Stimulated activated CD4-positive, alpha-beta T cell treated with anti-CD3 and anti-CD28 coated beads, Interleukin-4, amount 100 ng/mL, for 24 hours (primary cell): ENCODE measurements at places on chromosomes 1 and 21.

- no peak for DNase-seq
These were observed 668.2 kb downstream of the KIF26B start for GRCh38 chr1:245822996-245823395.

- peak; percentile 21 for DNase-seq
These were observed at the start of gene NFIA for GRCh38 chr1:61082311-61083012. Gene NFIA (plus strand): TSS chr1:61082561.

GRCh38 chr1:68180441-68181164, 51.7 kb downstream of the WLS start:
- DNase-seq: no peak

- DNase-seq: no peak
These were observed 6.7 kb upstream of the SAMD11 start for GRCh38 chr1:917076-917459.

GRCh38 chr1:70429219-70429618, 18.2 kb downstream of the CTH start:
- no peak for DNase-seq

GRCh38 chr1:231329483-231329882, 8.2 kb downstream of the EXOC8 start:
- DNase-seq: no peak

DNA sequence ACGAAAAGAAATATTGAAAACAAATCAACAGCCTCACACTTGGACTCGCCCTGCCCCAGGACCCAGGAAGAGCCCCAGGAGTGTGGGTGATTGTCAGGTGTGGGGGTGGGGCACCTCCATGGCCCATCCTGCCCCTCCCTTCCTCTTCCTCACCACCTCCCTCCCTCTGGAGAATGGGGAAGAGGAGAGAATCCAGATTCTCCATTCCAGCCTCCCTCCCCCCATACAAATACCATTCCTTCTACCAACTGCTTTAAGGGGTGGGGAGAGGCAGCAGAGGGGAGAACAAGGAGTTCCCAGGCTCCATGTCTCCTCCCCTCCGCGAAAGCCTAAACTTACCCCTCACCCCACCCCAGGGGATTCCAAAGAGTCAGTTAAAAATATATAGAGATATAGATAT, 36.7 kb downstream of the MEF2D start:
- DNase-seq: no peak

DNA sequence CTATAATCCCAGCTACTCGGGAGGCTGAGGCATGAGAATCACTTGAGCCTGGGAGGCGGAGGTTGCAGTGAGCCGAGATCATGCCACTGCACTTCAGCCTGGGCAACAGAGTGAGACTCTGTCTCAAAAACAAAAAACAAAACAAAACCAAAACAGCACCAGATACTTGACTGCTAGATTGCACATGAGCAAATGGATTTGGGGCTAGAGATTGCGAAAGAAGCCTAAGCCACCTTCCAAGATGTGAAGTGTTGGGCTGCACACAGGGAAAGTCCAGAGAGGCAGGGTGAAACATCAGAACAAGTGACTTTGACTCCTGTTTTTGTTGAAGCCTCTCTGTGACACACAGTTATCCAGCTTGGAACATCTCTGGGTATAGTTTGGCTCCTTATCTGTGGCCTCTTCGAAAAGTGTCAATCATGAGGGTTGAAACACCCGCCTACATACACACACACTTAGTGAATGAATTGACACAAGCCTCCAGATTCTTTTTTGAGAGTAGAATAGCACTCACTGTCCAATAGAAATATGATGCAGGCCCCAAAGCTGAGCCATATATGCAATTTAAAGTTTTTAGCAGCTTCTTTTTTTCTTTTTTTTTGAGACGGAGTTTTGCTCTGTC, 34.2 kb upstream of the GPR137B start:
- DNase-seq: no peak

DNA sequence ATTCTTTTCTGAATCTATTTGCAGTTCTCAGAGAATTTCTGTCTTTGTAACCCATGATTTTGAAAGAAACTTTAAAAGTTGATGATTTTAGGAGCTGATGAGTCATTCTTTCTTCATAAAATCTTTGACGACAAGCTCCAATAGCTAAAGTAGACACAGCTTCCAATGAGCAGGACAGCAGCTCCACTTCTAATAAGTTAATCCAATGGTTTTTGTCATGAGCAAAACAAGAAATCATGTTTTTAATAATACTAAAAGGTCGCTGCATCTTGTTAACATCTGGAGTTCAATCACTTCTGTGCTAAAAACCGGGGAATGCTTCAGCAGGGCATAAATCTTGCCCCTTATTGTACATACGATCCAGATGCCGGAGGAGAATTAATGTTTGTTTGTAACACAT, 48.9 kb upstream of the GORAB start:
- no peak for DNase-seq

GRCh38 chr1:197911857-197912696, 5.1 kb upstream of the LHX9 start:
- DNase-seq: no peak

GRCh38 chr21:32884062-32884461, 112.5 kb upstream of the PAXBP1 start:
- no peak for DNase-seq

DNA sequence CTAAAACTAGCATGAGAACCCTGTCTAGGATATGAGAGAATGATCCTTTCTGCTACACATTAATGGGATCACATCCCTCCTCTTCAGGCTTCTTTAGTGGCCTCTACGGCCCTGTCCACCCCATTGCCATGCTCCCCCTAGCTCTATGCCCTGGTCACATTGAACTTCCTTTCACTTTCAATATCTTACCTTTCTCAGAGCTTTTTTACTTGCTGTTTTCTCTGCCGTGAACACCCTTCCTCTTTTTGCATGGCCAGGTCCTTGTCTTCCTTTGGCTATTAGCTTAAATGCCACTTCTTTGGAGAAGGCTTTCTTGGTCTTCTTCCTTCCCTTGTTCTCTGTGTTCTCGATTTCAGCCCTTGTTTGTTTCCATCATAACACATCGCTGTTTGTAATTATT, 97.4 kb downstream of the GIPC2 start:
- DNase-seq: no peak

GRCh38 chr21:35226968-35227744, 178.1 kb upstream of the RUNX1 start:
- peak; percentile 51 for DNase-seq

GRCh38 chr21:46117586-46118315, 19.8 kb downstream of the COL6A2 start:
- no peak for DNase-seq

DNA sequence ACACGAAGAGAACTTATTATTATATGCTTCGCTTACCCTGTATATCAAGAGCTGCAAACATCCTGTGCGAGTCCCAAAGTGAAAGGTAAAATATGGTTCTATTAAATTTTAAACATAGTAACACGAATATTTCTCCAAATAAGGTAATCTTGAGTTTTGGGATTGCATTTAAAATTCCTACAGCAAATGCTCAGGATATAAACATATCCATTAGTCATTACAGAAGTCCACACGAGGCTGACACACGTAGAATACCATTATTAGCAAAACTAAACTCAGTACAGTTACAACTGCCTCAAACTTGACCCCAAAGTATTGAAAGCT, 282 bp upstream of the LYPLAL1 start:
- DNase-seq: no peak

DNA sequence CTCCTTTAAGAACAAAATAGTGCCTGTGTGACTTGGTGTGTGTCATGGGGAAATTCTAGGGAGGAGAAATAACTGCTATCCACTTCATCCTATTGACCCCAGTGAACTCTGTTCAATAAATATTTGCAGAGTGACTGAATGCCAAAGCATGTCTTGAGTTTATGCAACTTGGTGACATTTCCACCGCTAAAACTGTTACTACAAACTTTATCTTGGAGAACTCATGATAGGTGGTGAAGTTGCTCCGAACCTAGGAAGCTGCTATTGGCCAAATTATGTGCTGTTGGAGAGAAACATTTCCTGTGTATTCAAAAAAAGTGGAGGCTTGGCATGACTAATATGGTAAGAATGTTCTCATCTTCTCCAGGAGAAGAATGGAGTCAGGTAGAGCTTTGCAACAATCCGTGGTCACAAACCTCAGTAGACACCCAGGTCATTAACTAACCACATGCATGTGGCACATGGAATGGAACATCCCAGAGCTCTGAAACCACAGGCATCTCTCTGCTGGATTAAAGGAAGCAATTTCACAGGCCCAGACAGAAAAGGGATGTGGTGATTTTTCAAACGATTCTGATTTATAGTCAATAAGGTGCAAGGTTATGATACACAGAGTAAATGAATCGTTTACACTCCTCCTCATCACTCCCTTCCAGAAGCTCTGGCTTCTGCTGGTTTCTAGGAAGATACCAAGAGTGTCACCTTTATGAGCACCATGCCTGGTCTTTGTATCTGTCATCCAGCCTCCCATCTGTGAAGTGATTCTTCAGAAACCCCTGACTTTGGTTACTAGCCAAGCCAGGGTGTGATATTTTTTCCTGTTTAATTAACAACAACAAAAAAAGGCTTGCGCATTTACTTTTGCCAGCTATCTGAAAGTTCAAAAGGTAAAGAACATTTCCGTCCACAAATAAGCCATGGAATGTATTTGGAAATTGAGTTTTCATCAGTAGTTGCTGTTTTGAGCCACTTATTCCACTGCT, 361.1 kb downstream of the TGFB2 start:
- DNase-seq: no peak

GRCh38 chr1:226722901-226723656, 16.0 kb downstream of the ITPKB start:
- no peak for DNase-seq

GRCh38 chr21:41816583-41817165, 49.8 kb upstream of the RIPK4 start:
- DNase-seq: peak; percentile 60

DNA sequence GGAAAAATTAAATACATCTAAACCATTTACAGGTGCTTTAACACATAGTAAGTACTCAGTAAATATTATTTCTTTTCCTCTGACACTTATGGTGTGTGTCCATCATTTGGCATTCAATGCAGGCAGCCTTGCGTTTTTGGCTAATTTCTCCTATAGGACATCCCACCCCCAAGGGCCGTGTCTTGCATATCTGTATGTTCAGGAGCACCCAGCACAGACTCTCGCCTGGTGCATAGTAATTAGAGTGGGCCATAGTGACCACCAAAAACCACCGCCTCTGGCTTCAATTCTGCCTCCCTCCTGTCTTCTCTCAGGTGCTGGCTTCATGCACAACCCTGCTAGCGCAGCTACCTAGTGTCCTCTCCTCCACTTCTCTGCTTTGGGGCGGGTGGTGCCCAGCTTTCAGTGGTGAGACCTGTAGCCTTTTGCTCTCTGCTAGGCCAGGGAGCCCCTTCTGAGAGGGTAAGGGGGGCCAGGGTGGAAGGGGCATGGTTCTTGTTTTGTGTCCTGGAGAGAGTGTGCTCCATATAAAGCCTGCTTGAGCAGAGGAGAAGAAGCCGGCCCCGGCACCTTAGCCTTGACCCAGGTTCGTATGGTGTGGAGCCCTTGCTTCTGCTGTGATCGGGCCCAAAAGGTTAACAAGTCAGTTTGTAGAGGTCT, 33.4 kb downstream of the BATF3 start:
- DNase-seq: no peak

DNA sequence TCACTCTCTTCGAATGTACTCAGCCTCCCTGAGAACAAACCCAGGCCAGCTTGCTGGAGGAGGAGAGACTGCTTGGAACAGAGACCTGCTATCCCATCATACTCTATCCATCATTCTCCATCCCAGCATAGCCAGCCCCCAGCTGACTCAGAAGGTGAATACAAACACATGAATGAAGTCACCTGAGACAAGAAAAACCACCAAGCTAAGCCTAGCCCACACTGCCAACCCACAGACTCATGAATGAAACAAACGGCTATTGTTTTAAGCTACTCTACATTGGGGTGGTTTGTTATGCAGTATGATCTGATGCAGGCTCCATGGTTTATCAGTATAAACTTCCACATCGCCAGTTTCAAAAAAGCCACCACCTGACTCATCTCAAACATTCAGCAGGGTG, 395.6 kb downstream of the SETD4 start:
- DNase-seq: peak; percentile 10

- DNase-seq: no peak
These were observed 157.3 kb upstream of the LRRC7 start for GRCh38 chr1:69410457-69410850.

DNA sequence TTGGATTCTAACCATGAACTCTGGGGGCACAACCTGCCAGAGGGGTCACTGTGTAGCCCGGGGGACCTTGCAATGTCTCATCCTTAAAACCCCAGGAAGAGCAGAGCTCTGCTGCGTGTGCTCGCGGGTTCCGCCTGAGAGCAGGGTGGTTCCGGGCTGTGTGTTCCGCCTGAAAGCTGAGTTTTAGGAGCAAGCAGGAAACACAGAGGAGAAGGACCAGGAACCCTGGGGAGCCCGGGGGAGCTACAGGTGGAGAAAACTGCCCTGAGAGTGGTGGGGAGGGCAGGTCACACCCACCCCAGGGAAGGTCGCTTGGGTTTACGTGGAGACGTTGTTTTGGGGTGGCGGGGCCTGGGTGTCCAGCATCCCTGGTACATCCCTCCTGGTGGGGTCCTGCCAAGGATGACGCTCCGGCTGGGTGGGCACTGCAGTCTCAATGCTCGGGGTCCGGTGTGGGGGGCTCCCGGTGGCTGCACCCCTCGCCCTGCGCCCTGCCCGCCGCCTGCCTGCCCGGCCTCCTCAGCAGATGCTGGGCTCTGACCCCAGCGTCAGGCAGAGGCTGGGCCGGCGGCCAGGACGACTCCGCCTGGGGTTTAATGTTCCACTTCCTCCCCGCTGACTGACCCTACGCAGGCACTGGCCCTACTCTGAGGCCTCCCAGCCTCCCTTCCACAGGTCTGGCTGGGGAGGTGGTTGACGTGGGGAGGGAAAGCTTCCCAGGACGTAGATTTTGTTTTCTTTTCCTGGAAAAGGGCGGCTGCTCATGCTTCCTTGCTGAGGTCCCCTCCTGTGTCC, 17.3 kb upstream of the C1orf159 start:
- no peak for DNase-seq

- no peak for DNase-seq
These were observed 44.9 kb upstream of the EPHA8 start for GRCh38 chr1:22518379-22518778.

DNA sequence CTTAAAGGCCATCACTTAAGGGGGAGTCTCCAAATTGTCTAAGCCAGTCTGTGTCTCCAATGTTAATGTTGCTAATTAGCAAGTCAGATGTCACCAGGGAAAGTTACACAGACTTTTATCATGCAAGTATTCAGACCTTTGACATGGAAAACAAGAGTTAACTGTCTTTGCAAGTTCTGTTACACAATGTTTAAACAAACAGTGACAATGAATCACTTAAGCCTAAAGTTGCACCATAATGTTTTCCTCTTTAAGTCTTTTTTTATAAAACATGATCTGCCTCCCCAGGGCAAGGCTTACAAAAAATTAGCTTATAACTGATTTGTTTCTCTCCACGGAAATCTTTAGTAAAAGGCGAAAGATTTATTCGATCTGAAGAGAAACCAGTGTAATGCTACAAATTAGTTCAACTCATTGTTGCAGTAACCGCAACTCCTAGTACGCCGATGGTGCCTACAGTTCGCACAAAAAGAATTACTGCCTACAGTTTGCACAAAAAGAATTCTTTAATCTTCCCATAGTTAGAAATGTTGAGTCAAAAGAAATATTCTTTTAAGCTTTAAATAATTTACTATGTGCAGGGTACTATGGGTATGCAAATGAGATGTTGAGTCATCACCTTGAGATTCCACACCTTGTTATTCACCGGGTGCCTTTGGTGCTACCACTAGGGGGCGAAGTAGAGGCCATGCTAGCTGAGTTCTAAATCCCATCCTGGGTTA, 45.3 kb downstream of the HHAT start:
- peak; percentile 80 for DNase-seq

GRCh38 chr1:18004278-18004677, 103.3 kb upstream of the IGSF21 start:
- no peak for DNase-seq
